Activated CD8-positive, alpha-beta memory T cell treated with anti-CD3 and anti-CD28 coated beads, Interleukin-2, amount 10 ng/mL, durations not matched to agents 7 days and 5 days (primary cell): ENCODE measurements at places on chromosomes 12 and 14. TPM values are rescaled to one million over a fixed set of nuclear protein-coding genes. Genes with fewer than 3 reads are reported as not detected.
A peak's percentile ranks its signal among the peaks of the same experiment; 100 is the strongest.

DNA sequence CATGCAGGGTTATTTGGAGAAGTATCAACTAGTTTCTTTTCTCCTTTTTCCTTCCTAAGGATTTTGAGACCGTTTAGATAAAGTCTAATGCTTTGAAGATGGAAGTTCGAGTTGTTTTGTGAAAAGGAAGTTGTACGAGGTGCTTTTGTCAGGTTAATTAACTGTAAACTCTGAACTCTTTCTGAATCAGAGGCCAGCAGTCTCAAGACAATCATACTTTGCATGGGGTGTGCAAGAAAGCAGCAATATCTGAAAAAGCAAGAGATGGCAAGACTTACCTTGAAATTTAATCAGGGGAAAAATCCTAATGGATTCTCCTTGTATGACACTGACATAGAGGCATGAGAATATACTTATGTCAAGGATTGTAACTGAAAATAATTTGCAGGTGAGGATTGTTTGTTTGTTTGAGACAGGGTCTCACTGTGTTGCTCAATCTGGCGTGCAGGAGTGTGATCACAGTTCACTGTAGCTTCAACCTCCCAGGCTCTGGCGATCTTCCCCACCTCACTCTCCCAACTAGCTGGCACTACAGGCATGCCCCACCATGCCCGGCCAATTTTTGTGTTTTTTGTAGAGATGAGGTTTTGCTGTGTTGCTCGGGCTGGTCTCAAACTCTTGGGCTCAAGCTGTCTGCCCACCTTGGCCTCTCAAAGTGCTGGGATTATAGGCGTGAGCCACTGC is 170.2 kb upstream of the HMGA2 start:
- DNase-seq, result no peak

The KIF26A gene
- total RNA-seq, result 0.21 TPM

GRCh38 chr12:112199136-112199535 is 73.8 kb downstream of the TRAFD1 start:
- no peak for DNase-seq

DNA sequence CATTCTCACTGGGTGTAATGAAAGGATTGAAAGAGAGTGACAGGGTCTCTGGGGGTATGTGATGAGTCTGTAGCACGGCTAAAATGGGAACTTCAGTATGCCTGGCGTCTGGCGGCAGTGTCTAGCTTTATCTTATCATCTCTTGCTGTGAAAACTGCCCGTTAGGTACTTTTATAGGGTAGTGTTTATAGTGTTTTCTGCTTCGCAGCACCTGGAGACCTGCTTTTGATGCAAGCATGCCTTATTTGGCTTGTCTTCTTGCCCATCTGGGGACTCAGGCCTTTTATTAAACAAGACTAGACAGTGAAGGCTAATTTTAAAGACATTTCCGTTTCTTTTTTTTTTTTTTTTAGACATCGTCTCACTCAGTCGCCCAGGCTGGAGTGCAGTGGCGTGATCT is 36.3 kb upstream of the ALDH2 start:
- no peak for DNase-seq

GRCh38 chr12:127538316-127538715 is 728.7 kb upstream of the TMEM132C start:
- no peak for DNase-seq

- no peak for DNase-seq
These were observed 21.9 kb downstream of the CLEC9A start for GRCh38 chr12:10052193-10052913.

- DNase-seq, result no peak
These were observed 827 bp downstream of the ALDH2 start for GRCh38 chr12:111767362-111768158.

GRCh38 chr14:103508521-103509329 is 13.9 kb downstream of the CKB start:
- no peak for DNase-seq

DNA sequence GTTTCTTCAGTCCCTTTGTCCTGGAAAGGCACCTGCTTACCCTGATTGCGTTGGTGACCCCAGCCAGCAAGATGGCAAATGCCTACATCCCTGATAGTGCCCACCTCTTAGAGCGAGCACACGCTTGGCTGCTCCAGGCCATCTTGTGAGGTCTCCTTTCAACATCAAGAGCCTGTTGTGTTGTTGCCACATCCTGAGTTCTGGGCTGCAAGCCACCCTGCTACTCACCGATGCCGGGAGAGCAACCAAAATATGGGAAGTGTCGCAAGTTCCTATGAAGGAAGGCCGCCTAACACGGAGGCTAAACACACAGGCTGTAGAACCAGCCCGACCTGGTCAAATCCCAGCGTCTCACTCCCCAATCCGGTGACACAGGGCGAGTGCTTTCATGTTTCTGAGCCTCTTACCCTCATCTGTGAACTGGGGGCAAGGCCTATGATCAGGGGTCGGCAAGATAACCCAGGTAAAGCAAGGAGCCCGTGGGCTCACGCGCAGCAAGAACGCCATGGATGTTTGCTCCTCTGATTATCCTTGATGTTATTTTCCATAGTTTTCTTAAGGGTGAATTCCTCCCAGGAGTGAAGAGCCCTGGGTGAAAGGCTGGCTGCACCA is 98.4 kb downstream of the LGMN start:
- DNase-seq, result no peak

The CCDC38 gene
- 0.12 TPM for total RNA-seq

The CMA1 gene
- not detected for total RNA-seq

- no peak for DNase-seq
These were observed 9.4 kb upstream of the LRP1-AS start for GRCh38 chr12:57156701-57157403.

- peak; percentile 100 for DNase-seq
These were observed at the start of gene C14orf119 for GRCh38 chr14:23095196-23096108. Gene C14orf119 (plus strand): TSS chr14:23095505. CDS start chr14:23097659, 2,154 bp downstream.

The KLHL33 gene
- total RNA-seq, result 0.59 TPM

DNA sequence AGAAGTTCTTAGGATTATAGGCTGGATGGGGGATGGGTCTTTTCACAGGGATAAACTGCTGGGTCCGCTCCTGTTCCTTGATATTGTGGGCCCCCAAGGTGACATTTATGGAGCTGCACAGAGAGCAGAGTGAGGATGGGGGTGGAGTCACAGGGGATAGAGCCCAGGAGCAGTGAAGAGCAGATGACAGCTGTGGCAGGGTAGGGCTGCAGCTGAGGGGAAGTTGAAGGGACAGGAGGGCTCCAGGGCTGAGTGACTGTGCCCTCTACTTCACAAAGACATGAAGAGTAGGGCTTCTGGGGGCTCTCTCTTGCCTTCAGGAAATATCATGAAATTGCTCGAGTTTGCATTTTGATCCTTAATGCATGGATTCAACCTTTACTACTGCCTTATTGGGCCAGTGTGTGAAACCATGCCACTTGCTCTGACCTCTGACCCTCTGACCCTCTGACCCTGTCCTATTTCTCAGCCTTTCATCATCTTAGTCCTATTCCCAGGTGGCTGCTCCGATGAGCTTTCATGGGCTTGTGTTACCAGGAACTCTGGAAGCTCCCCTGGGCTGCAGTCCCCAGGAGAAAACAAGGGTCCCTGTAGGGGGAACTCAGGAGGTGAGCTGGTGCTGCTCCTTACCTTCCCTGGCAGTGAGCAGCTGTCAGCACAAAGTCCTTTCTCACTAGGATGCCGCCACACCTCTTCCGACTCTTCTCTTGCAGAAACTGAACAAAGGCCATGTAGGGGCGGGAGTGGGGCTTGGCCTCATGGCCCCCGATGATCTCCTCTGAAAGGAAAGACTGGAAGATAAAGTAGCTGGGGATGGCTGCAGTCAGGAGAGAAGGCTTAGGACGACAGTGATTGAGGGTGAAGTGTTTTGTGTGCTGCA is 1.6 kb downstream of the GZMH start:
- DNase-seq, result no peak

GRCh38 chr12:124286414-124286813 is 8.5 kb upstream of the RFLNA start:
- DNase-seq, result no peak

The PGF gene
- 0.56 TPM for total RNA-seq

The KRT86 gene
- total RNA-seq, result 0.18 TPM

The PAPLN gene
- total RNA-seq, result 0.73 TPM

- no peak for DNase-seq
These were observed 1021.5 kb upstream of the TMEM132C start for GRCh38 chr12:127245437-127245836.

GRCh38 chr12:85949253-85949652 is 75.2 kb downstream of the NTS start:
- no peak for DNase-seq

- no peak for DNase-seq
These were observed 77.1 kb upstream of the PLXNC1 start for GRCh38 chr12:94071258-94071657.

The MYH7 gene
- 0.16 TPM for total RNA-seq

The MYF5 gene
- not detected for total RNA-seq

- peak; percentile 61 for DNase-seq
These were observed 12.3 kb upstream of the KRT74 start for GRCh38 chr12:52585946-52586345.

- peak; percentile 65 for DNase-seq
These were observed 62.4 kb upstream of the BCL2L14 start for GRCh38 chr12:12008232-12008850.

DNA sequence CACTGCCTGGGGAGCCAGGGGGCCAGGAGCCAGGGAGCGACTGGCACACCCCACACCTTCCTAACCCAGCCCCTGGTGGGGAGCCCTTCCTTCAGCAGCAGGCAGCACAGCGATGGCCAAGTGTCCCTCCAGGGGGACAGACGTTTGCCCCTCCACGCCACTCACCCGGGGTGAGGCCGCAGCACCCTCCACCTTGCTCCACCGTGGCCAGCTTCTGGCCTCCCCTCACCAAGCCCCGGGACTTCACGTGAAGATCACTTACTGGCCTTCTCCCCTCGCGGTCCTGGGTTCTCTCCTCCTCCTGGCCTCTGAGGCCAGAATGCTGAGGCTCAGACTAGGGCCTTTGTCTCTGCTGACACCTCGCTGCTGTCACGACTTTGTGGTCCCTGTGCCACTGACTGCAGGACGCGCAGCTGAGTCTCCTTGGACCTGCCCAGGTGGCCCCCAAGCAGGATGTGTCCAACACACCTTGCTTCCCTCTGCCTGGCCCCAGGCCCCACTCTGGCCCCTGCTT is 3.5 kb upstream of the ASPG start:
- peak; percentile 37 for DNase-seq

- DNase-seq, result no peak
These were observed 876.9 kb upstream of the FBXO33 start for GRCh38 chr14:40309124-40309523.

DNA sequence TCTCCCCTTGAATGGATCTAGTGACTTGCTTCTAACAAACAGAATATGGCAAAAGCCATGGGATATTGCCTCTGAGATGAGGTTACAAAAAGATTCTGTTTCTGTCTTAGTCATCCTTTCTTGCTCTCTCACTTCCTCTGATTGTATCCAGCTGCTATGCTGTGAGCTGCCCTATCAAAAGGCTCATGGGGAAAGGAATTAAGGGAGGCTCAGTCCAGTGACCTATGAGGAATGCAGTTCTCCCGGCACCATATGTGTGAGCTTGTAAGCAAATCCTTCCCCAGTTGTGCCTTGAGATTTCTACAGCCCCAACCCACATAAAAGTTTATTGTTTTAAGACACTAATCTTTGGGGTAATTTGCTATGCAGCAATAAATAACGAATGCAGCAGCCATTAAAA is 183.1 kb downstream of the KLHL28 start:
- no peak for DNase-seq

- DNase-seq, result no peak
These were observed 98.3 kb downstream of the ITPR2 start for GRCh38 chr12:26734510-26735248.

GRCh38 chr12:5514545-5514944 is 82.6 kb downstream of the NTF3 start:
- no peak for DNase-seq

DNA sequence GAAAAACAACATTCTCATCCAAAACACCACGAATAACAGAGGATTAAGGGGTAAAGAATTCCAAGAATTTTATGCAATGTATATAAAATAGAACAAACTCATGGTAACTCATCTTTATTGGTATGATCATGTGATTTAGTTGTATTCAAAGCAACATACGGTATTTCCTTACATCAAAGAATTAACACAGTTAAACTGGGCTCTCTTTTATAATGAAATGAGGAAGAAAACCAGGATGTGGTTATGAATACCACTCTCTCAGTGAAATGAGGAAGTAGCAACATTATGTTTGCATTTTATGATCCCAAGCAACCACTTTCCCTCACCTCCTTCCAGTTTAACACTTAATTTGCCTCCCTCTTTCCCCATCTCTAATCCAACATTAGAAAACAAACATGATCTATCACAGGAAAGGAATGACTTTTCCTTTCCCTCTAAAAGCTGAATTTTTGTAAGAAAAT is 22.9 kb downstream of the SPTLC2 start:
- DNase-seq, result no peak

- no peak for DNase-seq
These were observed 26.2 kb upstream of the MAP1LC3B2 start for GRCh38 chr12:116532986-116533342.

- no peak for DNase-seq
These were observed 81.7 kb downstream of the IFNG-AS1 start for GRCh38 chr12:68070957-68071356.

GRCh38 chr12:44589697-44590096 is 286.4 kb downstream of the NELL2 start:
- no peak for DNase-seq

The GDF3 gene
- not detected for total RNA-seq

The ZNF385A gene
- total RNA-seq, result 0.91 TPM

GRCh38 chr12:85280165-85280983 is at the start of gene ALX1:
Gene ALX1 (plus strand): TSS chr12:85280220. CDS start chr12:85280262, 42 bp downstream.
- no peak for DNase-seq

The KRT2 gene
- not detected for total RNA-seq

DNA sequence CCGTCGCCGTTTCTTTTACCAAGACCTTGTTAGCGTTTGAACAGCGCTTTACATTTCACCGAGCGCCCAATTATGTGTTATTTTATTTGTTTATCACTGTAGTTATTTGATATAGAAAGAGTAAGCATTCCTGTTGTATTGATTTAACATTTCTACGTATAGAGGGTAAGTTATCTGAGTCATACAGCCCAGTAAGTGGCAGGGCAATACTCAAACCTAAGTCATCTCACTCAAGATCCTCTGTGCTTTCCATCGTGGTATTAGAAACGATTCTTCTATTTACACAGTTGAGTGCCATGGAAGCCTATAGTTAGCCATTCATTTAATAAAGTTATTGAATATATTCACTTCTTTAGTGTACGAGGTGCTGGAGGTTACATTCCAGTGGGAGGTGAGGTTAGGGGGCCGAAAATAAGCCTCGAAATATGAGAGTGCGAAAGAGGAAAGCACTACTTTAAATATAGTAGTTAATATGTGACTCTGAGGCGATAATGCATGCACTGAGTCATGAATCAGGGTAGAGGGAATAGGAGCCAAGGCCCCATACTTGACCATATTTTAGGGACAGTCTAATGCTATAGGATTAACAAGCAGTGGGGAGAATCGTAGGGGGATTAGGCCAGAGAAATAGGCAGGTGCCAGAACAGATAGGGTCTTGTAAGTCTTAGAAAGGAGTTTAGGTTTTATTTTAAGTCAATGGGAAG is 629 bp downstream of the RAD51AP1 start:
- no peak for DNase-seq

- no peak for DNase-seq
These were observed 149.6 kb downstream of the SLC38A6 start for GRCh38 chr14:61130512-61131260.

The CCDC184 gene
- 0.63 TPM for total RNA-seq

The DLGAP5 gene
- 116 TPM for total RNA-seq
